SK-N-DZ (cell line): ENCODE measurements at places on chromosomes 5 and 9.
A peak's percentile ranks its signal among the peaks of the same experiment; 100 is the strongest.

DNA sequence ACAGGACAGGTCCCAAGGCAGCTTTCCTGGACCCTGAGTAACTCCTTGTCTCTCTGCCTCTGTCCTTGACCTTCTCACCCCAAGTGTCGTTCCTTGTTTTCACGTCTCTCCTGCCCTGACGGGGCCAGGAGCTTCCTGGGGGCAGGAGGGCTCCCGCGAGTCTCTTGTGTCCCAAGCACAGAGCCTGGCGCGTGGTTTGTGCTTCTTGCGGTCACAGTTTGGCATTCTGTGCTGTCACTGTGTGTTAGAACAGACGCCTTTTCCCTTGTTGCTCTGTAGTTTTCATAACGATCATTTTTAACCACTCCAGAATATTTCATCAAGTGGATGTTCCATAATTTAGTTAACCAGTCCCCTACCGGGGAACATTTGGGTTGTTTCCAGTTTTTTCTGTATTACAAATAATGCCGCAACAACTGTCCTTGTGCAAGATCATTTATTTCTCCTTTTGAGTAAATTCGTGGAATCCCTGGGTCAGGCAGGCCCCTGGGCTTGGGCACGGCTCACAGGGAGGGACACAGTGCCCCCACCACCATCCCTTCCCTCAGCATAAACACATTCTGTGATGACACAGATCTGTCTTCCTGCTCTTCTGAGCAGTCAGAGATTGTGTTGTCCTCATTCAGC is 71.9 kb downstream of the TSPAN17 start:
- no peak for DNase-seq

GRCh38 chr5:143117821-143118220 is 285.7 kb downstream of the NR3C1 start:
- DNase-seq, result no peak

GRCh38 chr5:5799826-5800225 is 377.3 kb downstream of the ICE1 start:
- DNase-seq, result no peak

- DNase-seq, result no peak
Measured at GRCh38 chr9:99118782-99119466, 14.0 kb downstream of the TGFBR1 start.

- DNase-seq, result no peak
Measured at GRCh38 chr5:38515646-38516045, 40.8 kb downstream of the LIFR start.

- peak; percentile 3 for DNase-seq
Measured at GRCh38 chr9:108475813-108476212, 380.0 kb downstream of the ACTL7B start.

DNA sequence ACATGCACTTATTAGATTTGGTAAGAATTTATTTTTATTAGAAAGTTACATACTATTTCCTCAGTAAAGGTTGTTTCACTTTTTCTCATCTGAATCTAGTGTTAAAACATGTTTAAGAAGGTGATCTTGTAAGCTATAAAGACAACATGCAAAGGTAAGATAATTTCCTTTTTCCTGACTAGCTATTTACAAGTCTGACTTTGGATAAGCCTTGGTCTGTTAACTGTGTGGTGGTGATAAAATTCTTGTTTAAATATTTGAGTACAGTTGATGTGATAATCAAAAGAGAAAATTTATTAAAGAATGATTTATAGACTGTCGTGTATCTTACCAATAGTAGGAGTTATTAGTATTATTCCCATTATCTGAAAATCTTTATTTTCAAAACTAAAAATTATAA is 36.9 kb upstream of the GPR21 start:
- DNase-seq, result no peak

GRCh38 chr5:113182658-113183344 is 206.2 kb downstream of the DCP2 start:
- peak; percentile 86 for DNase-seq

GRCh38 chr5:125463466-125464092 is 717.1 kb upstream of the ZNF608 start:
- DNase-seq, result no peak

DNA sequence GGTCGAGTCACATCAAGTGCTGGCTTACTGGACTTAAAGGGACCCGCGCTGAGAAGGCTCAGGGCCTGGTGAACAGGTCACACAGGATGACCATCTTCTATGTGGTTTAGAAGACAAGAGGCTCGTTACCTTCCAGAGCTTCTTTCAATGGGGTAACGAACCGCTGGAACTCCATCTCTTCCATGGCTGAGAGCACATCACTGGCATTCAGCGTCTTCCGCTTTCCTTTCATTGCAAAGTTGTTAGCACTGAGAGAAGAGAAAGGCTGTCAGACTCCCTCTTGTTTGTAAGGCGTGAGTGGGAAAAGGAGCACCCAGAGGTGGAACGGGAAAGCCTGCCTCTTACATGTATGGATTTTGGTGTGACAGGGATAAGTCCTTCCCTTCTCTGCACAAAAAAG is 994 bp downstream of the POLE3 start:
- no peak for DNase-seq
